ENCODE measurements at places on chromosomes 6 and 20.

GRCh38 chr20:24132246-24132645 lies 143.7 kb upstream of the GGTLC1 start:
- DNase-seq: no peak

GRCh38 chr20:42399802-42400201 lies 781.6 kb upstream of the CHD6 start:
- DNase-seq: no peak

DNA sequence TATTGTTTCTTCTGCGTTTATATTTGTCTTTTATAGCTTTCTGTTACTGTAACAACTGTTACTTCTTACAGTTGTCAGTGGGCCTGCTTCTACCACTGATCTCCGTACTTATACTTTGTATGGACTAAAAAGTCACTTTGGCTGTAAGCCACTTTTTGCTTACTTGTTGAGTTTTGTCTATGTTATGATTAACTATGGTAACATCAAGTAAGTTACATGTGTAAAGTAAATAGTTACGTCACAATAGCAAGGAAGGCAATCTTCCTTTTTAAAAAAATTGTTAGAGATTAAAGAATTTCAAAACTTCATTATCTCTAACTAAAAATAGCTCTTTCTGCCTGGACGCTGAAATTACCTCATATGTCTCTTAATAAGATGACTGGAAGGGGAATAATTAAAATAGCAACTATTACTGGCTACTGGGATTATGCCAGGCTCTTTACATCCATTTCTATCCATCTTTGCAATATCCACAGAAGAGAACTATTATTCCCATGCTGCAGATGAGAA lies 10.9 kb downstream of the TFB1M start:
- no peak for DNase-seq

DNA sequence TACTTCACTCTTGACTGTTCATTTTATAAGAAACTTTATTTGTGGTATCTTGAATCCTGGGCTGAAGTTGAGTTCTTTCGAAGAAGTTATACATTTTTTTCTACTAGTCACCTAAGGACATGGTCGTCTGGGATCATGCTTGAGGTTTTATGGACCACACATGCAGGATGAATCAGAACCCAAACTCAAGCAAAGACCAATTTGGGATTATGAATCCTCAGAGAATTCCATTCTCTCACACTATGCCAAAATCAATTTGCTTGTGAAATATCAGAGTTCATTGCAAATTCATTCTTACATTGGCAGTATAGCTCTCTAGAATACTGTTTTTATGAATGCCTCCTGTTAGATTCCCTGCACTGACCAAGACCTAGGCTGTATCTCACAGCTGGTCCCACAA lies 114.3 kb upstream of the HDAC2 start:
- no peak for DNase-seq

- no peak for DNase-seq
Observed at GRCh38 chr6:156718647-156719394, 58.4 kb upstream of the ARID1B start.

DNA sequence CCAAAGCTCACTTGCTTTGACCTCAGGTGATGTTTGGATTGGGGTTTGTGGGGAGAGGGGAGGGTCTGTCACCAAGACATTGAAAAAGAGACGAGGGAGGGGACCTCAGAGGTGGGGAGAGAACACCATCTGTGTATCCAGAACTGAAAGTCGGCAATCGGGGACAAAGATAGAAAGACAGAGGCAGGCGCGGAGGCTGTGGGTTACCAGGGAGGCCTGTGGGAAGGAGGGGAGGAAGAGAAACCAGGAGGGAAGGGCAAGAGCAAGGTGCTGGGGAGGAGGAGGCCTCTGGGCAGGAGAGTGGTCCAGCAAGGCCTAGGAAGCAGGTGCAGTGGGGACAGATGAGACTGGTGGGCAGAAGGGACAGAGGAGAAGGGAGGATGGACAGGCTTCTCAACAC lies 211.2 kb downstream of the CDC5L start:
- no peak for DNase-seq

GRCh38 chr6:136761227-136761922 lies 30.9 kb downstream of the MAP3K5 start:
- DNase-seq: no peak

DNA sequence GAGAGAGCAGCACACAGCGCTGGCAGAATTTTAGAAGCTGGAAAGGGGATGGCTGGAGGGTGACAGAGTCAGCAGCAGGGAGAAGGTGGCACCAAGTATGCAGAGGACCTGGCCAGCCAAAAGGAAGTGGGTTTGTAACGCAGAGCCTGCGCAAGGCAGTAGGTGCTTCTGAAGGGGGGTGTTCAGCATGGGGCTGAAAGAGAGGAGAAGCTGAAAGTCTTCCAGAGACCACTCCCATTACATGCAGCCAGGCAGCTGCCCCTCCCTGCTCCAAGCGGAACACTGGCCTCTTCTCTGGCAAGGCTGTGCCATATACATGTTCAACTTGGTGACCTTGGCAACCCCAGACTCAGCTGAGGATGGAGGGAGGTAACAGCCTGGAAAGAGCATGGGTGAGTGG lies 42.1 kb upstream of the TULP1 start:
- no peak for DNase-seq

DNA sequence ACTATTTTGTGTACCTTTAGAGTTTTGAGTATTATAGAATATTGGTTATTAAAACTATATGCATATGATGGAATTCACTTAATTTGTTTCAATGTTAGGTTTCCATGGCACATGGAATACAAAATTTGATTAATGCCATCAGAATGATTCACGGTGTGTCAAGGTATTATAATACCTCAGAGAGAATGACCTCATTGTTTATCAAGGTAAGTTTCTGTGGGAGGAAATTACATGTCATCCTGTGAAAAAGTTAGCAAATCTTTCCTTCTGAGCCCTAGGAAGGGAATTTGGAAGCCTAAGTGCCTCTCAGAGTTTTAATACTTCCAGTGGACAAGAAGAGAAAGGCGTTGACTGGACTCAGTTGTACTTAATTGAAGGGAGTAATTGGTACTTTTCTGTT lies 40.8 kb downstream of the DNAH8 start:
- no peak for DNase-seq

DNA sequence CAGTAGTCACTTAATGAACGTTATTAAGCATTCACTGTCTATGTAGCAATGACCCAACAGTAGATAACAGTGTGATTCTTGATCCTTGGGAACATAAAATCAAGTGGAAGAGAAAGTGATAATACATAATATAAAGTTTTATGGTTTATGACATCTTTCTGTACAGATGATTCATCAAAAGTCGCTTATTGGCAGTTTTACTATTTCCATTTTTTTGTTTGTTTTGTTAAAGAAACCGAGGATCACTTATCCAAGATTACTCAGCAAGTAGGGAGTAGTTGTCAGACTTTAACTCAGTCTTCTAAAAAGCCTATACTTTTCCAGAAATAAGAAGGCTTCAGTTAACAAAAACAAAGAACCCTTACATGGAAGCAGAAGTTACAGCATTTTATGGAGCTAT lies 260.8 kb downstream of the ZFAND3 start:
- no peak for DNase-seq

DNA sequence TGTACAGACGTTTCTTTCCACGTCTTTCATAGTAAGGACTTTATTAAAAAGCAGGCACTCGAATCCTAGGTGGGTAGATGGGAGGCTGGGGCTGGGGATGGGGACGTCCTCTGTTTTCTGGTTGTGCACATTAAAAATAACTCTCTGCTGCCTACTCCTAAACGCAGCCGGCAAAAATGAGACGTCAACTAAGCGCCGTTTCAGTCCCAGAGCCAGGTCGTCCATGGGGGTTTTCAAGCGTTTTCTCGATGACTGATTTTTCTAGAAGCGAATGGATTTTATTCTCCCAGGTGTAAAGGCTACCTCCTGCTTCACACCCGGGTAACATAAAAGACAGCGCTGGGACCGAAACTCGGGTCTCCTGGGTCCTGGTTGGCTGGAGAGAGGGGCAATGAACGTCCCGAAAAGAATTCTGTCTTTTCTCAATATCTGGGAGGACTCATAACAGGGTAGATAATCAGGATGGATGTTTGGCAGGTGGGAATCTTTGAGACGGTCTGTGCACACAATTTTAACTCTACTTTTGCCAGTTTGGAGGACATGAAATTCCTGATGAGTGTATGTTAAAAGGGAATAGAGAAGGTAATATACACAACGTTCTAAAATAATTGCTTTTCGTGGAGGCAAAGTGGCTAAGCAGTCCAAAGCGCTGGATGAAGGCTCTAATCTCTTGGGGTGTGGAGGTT lies 25.2 kb downstream of the GPX6 start:
- DNase-seq: no peak

- no peak for DNase-seq
Observed at GRCh38 chr20:39691151-39691862, 729.2 kb downstream of the DHX35 start.

GRCh38 chr20:58552366-58552934 lies 37.3 kb upstream of the APCDD1L start:
- no peak for DNase-seq

DNA sequence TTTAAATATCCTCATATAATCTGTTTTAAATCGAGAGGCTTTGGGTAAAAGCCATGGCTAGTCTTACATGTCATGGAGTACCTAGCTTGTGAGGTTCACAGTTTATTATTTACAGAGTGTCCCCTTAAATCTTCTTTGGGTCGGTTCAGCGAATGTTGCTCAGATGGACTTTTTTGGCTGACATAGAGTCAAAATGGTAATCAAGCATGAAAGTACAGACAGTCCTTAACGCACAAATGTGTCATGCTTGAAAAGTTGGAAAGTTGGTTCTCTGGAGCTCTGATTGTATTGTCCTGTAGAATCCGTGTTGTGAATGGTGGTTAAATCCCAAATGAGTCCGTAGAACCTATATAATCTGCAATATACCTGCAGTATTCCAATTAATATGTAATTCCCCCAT lies 22.0 kb downstream of the PTPN1 start:
- no peak for DNase-seq

DNA sequence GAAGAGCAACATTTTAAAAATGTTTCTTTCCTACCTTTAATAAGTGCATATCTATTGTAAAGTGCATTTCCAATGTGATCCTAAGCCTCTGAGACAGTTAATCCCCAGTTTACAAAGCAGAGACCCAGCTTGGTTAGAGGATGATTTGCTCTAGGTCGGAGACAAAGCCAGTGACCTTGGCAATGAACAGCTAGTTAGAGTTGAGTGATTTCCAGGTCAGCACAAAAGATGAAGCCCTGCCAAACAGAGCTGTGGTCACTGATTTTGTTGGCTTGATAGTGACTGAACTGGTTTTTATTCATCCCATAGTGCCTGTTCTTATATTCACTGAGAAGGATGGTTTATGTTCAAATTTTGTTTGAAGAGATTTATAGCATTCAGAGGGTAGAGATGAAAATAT lies 56.6 kb upstream of the CD83 start:
- no peak for DNase-seq

- DNase-seq: no peak
Observed at GRCh38 chr6:149895048-149895590, 2.8 kb downstream of the RAET1E start.

DNA sequence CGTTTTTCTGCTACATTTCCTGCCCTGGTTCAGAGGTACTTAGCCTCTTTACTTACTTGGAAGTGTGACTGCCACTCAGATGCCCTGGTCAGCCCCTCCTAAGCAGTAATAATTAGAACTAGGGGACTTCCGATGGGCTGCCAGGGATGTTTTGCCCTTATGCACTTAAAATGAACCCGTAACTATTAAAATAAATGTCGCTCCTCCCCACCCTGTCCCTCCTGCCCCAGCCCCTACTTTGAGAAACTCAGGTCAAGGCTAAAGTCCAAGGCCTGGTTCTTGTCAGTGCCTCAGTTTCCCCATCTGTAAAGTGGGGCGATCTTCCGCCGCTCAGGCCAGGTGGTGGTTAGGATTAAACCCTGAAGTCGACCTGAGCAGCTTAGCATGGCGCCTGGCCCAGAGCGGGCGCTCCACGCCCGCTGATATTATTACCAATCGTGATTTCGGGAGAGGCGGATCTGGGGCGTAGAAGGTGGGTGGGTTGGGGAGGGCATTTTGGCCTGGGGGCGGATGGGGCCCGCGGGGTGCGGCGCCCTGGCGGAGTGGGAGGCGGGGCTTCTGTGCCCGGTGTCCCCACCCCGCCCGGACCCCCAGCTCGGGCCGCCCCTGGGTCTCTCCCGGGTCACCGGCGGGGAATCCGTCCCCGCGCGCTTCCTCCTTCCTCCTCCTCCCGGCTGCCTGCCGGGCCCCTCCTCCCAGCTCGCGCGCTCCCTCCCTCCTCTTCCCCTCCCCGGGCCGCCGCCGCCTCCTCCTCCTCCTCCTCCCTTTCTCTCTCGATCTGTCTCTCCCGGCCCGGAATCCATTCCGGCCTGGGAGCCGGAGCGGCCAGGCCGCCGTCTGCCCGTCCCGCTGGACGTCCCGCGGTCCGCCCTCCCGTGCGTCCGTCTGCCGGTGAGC lies at the start of gene SRC:
SRC (plus strand) TSS at position 802 of the 897 bp plus-strand sequence. CDS start 38,014 bp downstream, outside the sequence.
- peak; percentile 25 for DNase-seq

DNA sequence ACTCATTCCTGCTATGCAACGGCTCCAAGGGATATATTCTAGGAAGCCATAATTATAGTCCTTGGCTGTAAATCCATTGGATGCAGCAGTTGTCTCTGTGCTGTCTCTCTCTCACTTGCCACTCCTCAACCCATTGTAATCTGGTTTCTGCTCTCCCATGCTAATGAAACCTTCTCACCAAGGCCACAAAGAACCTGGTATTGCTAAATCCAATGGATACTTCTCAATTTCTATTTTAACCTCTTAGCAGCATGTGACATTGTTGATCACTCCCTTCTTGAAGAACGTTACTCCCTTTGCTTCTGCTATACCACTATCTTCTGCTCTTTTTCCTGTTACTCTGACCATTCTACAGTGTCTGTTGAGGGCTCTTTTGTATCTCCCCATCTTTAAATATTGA lies 39.8 kb upstream of the GCLC start:
- DNase-seq: no peak

DNA sequence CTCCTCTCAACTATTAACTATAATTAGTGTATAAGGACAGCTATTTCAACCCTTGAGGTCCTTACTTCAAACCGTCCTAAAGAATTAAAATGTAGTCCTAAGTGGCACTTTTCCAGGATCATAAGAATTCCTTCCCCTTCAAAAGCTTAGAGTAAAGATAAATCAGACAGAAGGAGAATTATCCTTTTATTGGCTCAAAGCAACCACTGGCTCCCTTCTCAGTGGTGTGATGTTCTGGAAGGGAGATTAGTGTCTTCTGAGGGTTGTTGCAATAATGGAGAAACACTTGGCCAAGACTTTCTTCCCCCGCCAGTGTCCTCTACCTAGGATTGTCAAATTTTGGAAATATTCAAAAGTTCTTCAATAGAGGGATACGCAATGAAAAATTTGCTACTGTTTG lies 89.1 kb upstream of the PLEKHG1 start:
- DNase-seq: no peak

- no peak for DNase-seq
Observed at GRCh38 chr6:94735270-94735669, 842.1 kb upstream of the MANEA start.

Data from stimulated activated CD4-positive, alpha-beta T cell treated with anti-CD3 and anti-CD28 coated beads, Interleukin-12 subunit alpha, Interleukin-12 subunit beta, amount 100 ng/mL, for 48 hours (primary cell).